ENCODE measurements at places on chromosomes 7 and 10.

DNA sequence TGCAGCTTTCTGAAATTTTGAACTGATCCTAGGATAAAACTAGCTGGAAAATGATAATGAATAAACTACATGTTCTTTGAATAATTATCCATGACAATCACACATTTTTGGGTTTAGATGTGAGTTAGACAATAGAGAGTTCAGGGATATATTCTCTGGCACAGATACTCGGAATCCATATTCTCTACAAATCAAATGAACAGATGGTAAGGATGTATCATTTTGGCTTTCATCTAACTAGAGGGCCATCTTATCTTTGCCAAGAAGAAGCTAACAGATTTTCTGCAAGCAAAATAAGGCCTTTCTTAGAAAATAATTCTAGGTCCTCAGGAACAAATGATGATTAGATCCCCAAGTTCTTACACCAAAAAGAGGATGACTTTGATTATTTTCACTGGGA lies 355.9 kb upstream of the C7orf33 start:
- DNase-seq = no peak

GRCh38 chr10:89525556-89525955 lies 9.8 kb downstream of the SLC16A12 start:
- no peak for DNase-seq

GRCh38 chr10:69439350-69439739 lies 11.9 kb upstream of the TSPAN15 start:
- DNase-seq = no peak

DNA sequence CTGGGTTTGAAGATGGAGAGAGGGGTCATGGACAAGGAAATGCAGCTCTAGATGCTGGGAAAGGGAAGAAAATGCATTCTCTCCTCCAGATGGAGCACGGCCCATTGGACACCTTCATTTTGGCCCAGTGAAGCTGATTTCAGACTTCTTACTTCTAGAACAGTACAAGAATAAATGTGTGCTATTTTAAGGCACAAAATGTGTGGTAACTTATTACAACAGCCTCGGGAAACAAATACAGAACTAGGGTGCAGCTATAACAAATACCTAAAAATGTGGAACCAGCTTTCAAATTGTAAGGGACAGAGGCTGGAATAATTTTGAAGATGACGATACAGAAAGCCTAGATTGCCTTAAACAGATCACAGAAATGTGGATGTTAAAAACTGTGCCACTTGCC lies 54.1 kb downstream of the CYTH3 start:
- no peak for DNase-seq

GRCh38 chr7:49660170-49660783 lies 113.2 kb upstream of the VWC2 start:
- no peak for DNase-seq

- no peak for DNase-seq
Observed at GRCh38 chr10:89266721-89267453, 15.3 kb upstream of the LIPA start.

DNA sequence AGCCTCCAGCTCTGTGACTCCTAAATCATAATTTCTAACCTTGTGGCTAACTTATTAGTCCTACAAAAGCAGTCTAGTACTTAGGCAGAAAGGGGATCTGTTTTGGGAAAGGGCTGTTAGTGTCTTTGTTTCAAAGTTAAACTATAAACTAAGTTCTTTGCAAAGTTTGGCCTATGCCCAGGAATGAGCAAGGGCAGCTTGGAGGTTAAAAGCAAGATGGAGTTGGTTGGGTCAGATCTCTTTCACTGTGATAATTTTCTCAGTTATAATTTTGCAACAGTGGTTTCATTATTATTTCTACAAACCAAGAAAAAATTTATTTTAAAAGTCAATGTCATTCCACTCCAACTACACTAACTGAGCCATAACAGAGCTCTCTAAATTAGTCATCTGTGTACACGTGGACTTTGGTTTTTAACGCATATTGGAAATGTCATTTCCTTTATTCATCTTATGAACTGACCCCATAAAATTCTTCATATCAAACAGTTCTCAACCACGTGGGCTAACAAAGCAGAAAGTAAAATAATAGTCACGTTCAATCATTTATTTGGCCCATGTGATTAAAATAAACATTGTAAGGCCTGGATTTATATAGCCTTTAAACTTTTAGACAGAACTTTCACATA lies 143.2 kb upstream of the C7orf33 start:
- no peak for DNase-seq

DNA sequence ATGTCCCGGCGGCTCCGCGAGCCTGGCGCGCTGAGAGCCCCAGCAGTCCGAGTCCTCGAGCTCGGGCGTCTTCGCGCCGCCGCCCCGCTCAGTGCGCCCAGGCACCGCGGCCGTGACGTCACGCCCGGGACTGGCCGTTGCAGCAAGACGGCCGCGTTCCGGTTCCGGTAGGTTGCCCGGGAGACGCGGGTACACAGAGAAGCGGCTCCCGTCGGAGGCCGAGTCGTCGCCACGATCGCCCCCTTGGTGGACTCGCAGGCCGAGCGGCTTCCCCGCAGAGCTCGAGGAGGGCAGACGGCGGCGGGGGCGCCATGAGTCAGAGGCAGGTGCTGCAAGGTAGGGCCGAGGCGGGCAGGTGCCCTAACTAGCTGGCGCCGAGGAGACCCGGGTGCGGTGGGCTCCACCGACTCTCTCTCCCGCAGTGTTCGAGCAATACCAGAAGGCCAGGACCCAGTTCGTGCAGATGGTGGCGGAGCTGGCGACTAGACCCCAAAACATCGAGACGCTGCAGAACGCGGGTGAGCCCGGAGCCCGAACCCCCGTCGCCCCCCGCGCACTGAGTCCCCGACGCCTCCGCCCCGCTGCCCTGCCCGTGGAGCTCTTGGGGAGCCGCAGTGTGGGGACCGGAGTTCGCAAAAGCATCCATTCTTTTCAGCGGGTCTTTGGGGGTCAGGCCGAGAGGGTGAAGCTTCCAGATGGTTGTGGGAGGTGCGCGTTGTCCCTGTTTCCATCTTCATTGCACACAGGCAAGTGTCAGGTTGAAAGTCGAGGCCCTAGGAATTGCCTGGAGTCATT lies at the start of gene SPAG6:
SPAG6 (plus strand) TSS at position 196 of the 795 bp plus-strand sequence; CDS start at position 312, 116 bp downstream.
- DNase-seq = no peak
